ENCODE measurements at places on chromosomes 5 and 9. TPM values are rescaled to one million over a fixed set of nuclear protein-coding genes. Genes with fewer than 3 reads are reported as not detected.

- no peak for DNase-seq
Observed at GRCh38 chr9:4756420-4756819, 15.4 kb upstream of the AK3 start.

Gene FOXD4L5
- total RNA-seq = 0.19 TPM

Gene ASB6
- 29.0 TPM for total RNA-seq

Gene ADAMTSL1
- total RNA-seq = not detected

Gene FCHSD1
- 99.1 TPM for total RNA-seq

DNA sequence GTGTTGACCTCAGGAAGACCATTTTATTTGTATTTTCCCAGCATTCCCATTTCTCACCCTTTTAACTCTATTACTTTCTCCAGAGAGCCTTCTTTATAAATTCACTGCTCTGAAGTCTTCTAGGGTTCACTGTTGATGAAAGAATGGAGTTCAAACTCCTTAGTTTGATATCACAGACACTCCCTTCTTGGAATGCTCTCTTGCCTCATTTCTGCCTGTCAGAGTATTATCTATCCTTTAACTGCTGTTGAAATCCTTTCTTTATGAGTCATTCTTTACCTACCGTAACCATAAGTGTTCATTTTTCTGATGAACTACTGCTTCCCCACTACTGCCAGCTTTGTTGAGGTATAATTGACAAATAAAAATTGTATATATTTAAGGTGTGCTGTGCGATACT lies 4.3 kb downstream of the RIC1 start:
- no peak for DNase-seq
